Activated naive CD4-positive, alpha-beta T cell (primary cell): ENCODE measurements at places on chromosomes 7 and 10.

DNA sequence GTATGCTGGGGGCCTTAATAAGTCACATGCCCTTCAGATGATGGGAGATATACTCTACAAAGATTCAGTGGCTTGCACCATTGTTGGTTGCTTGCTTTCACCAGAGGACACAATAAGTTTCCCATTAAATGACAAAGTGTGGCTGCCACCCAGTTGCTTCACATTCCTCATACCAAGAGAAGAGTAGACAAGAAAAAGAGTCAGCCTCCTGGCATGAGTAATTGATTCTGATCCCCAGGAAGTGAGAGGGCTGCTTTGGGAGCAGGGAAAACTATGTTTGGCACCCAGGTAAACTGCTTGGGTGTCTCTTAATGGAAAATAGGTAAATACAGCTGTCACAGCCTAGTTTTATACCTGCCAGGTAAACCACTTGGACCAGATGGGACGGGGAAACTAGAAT lies 66.7 kb upstream of the IL6 start:
- DNase-seq: no peak

- no peak for DNase-seq
Observed at GRCh38 chr7:138943061-138943460, 38.1 kb downstream of the KIAA1549 start.

- DNase-seq: no peak
Observed at GRCh38 chr7:94223375-94224084, 171.2 kb upstream of the COL1A2 start.

- DNase-seq: no peak
Observed at GRCh38 chr7:12291870-12292269, 80.8 kb downstream of the TMEM106B start.

DNA sequence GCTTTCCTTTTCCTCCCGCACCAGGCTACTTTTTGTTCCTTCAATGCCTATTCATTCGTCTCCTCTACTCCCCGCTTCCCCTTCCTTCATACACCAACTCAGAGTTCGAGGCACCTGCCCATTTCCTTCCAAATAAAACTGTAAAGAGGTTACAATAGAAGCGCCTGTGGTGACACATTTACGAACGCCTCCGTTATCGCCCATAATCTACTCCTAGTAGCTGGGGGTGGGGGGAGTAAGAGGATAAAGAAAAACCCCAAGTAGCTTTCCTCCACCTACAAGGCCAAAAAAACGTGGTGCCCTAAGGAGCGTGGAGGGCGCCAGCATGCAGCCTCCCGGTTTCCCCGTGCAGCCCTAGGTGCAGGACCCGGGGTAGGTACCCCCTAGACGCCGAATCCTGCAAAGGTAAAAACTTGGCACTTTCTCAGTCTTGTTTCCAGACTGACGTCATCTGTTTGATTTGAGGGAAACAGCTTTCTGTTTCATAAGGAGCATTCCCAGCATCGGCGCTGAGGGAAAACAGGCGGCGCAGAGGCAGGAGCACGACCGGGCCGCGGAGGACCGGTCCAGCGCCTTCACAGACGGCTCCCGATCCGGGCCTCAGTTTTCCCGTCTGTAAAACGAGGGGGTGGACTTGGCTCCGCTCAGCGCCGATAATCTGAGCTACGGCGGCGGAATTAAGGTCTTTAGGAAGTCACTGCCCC lies 922 bp downstream of the PPA1 start:
- DNase-seq: no peak

- DNase-seq: no peak
Observed at GRCh38 chr7:44348851-44349781, 23.7 kb upstream of the CAMK2B start.

- DNase-seq: no peak
Observed at GRCh38 chr10:77381750-77382149, 255.9 kb downstream of the KCNMA1 start.

DNA sequence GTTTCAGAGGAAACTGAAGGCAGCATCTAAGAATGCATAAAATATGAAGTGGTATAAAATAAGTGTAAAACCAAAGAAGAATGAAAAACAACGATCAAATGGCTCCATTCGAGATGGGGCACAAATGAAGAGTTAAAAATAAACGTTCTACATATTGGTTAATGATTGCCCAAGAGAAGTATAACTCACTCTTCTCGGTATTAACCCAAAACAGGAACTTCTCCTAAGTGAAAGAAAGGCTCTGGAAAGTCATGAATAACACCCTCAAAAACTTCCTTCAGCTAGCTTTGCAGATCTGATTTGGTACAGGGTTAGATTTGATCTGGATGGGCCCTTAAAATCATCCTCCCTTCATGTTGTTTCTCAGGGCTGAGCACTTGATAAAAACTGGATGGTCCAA lies 94.3 kb upstream of the ADO start:
- no peak for DNase-seq

DNA sequence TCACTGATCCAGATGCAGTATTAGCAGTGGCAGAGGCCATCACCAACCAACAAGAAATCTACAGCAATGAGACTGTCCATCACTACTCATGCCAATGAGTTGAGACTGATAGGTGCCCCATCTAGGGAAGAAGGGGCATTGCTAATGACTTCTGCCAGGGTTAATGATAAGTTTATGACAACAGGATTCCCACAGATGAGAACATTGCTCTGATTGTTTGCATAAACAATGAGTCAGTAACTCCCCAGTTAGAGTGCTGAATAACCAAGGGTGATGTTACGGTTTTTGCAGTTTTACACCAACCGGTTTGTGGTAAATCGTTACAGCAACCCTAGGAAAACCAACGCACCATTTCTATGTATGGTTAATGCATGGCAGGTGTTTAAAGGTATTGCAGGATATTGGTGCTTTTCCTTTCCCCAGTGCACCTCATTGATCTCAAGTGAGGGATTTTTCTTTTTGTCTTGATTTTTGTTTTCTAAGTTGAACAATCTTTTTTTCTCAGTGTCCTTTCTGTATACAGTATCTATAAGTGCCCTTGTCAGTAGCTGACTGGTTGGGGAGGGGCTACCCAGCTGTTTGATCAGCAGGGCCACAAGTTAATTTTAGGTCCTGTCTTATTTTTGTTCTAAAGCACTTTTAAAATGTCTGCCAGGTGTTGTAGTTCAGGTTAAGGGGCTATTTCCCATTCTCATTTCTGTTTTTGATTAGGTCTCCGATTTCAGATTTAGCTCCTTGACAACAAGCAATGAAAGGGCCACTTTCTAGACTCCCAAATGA lies 3.9 kb upstream of the CSGALNACT2 start:
- no peak for DNase-seq

GRCh38 chr10:34721208-34721840 lies 93.8 kb downstream of the PARD3 start:
- DNase-seq: no peak

- no peak for DNase-seq
Observed at GRCh38 chr10:43814663-43815062, 166.0 kb upstream of the ZNF32 start.

DNA sequence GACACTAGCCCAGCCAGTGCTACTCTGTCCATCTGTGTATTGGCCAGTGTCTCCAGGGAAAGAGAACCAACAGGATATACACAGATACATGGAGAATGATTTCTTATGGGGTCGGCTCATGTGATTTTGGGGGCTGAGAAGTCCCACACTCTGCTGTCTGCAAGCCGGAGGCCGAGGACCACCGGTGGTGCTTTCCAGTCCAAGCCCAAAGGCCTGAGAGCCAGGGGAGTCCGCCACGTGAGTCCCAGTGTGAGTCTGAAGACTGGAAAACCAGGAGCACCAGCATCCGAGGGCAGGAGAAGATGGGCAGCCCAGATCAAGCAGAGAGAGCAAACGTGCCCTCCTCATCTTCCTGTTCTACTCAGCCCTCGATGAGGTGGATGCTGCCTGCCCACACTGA lies 71.5 kb downstream of the C10orf143 start:
- DNase-seq: no peak

DNA sequence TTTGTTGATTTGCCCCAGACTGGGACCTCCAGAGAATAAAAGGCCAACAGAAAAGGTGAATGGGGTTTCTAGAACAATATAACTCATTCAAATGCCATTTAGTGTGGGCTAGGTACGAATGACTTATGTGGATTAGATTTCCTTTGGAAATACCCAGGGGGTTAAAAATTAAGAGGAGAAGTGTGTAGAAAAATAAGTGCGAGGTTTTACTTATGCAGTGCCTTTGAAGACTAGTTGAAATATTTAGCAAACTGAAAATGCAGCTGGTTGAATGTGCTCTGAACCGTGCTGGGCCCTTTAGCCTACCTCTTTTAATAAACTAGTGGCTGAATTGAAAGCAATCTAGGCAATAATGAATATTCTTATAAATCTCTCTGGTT lies 180.6 kb downstream of the LRMDA start:
- DNase-seq: no peak

DNA sequence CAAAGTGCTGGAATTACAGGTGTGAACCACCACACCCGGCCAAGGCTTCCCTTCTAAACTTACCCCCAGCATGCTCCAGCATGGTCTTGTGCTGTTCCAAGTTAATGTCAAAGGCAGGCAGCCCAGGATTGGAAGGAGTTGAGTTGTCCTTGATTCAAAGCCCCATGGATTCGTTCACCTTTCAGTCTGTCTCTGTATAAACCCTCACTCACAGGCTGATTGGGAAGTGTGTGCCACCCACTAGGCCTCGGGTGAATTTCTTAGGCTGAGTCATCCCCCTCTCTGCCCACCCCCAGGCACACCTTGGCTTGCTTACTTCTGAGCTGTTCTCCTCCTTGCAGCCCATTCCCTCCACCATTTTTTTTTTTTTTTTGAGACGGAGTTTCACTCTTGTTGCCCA lies 13.3 kb upstream of the PRDX3 start:
- no peak for DNase-seq

- DNase-seq: no peak
Observed at GRCh38 chr10:117454502-117454901, 79.3 kb upstream of the PDZD8 start.

GRCh38 chr10:129863201-129863663 lies 100.8 kb downstream of the EBF3 start:
- no peak for DNase-seq

DNA sequence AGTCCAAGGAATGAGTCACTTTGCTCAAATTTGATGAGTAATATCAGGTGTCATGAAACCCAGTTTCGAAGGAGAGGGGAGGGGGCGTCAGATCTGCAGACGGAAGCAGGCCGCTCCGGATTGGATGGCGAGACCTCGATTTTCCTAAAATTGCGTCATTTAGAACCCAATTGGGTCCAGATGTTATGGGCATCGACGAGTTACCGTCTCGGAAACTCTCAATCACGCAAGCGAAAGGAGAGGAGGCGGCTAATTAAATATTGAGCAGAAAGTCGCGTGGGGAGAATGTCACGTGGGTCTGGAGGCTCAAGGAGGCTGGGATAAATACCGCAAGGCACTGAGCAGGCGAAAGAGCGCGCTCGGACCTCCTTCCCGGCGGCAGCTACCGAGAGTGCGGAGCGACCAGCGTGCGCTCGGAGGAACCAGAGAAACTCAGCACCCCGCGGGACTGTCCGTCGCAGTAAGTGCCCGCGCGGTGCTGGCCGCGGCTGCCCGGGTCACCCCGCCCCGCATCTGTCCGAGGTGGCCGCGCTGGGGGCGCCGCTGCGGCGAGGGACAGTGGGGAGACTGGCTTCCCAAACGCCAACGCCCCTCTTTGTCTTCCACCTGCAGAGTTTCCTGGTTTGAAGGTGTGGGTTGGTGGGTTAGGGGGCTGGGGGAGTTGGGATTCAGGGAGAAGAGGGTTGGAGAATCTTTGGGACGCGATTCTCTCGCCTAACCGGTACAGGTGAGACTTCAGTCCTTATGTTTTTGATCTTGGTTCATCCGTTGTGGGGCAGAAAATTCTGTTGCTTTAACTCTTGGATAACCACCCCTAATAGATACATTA lies at the start of gene TAC1:
Gene TAC1, plus strand, starts transcription at position 351 of the 829 bp plus-strand sequence. CDS start 527 bp downstream, outside the sequence.
- DNase-seq: no peak

GRCh38 chr7:29318853-29319718 lies 124.5 kb downstream of the CHN2 start:
- no peak for DNase-seq

DNA sequence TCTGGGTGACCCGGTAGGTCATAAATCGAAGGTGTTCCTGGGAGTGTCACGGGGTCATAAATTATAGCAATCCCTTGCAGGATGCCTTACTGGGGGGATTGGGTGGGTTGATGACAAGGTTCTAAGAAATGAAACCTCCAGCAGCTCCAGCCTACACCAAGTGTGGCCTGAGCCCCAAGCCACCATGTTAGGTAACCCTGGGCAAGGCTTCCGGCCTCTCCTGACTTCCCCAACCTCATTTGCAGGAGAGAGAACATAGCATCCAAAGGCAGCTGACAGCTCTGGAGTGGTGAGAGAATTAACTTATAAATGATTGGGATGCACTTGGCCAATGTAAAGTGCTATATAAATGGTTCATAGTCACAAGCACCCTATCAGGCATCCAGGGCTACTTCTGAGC lies 52.8 kb upstream of the TMEM273 start:
- DNase-seq: no peak

DNA sequence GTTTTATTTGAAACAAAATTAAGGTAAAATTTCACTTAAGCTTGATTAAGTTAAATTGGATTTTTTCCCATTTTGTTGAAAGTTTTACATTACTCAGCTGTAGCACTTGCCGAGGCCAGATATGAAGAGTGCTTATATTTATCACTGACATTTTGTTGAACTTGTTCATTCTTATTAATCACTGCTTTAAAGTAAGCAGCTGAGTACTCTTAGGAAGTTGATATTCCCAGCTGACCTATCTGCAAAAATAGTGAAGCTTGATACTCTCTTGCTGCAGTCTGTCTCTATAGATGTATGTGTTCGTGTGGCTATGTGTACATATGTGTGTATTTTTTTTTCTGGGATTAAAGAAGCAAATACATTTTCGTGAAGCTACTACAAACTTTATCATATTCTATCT lies 150.0 kb downstream of the SKAP2 start:
- no peak for DNase-seq

DNA sequence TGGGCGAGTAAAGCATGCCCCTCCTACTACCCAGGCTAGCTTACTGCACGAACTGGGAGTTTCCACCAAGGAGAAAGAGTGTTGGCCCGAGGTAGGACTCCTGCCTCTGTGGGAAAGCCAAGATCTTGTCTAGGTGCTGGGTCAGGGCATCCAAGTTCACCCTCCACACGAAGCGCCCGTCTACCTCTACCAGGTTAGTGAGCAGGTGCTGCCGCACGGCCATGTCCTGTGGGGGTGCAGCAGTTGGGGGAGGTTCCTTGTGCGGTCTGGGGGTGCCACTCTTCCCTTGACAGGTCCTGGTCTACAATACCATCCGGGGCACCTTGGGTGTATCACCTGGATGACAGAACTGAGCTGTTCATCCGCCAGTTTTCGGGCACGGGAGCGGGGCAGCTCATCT lies 1.7 kb downstream of the ABHD11 start:
- DNase-seq: no peak

GRCh38 chr7:16202303-16202702 lies 219.0 kb downstream of the CRPPA start:
- no peak for DNase-seq

DNA sequence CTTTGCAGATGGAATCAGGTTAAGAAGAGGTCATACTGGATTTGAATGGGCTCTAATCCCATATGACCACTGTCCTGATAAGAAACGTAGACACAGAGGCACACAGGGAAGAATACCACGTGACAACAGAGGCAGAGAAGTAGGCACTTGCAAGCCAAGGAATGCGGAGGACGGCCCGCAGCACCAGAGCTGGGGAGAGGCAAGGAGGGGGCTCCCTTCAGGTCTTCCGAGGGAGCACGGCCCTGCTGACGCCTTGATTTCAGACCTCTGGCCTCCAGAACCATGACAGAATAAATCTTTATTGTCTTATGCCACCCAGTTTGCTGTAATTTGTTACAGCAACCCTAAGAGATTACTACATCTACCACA lies 44.7 kb upstream of the TMEM213 start:
- no peak for DNase-seq

- DNase-seq: no peak
Observed at GRCh38 chr7:102810916-102811315, 62.1 kb downstream of the FAM185A start.
